ENCODE measurements at places on chromosomes 13 and 19.

- no peak for DNase-seq
These were observed 214.9 kb upstream of the EDNRB start for GRCh38 chr13:78133511-78133910.

- DNase-seq: no peak
These were observed 844 bp downstream of the ARRDC2 start for GRCh38 chr19:18008814-18009213.

GRCh38 chr13:48849515-48849914, 126.2 kb upstream of the FNDC3A start:
- no peak for DNase-seq

- no peak for DNase-seq
These were observed 81.2 kb upstream of the GPR183 start for GRCh38 chr13:99388334-99388923.

GRCh38 chr19:36849701-36850558, 746 bp upstream of the ZNF345 start:
- DNase-seq: peak; percentile 92

- no peak for DNase-seq
These were observed 108.3 kb upstream of the ZNF536 start for GRCh38 chr19:30263830-30264381.

DNA sequence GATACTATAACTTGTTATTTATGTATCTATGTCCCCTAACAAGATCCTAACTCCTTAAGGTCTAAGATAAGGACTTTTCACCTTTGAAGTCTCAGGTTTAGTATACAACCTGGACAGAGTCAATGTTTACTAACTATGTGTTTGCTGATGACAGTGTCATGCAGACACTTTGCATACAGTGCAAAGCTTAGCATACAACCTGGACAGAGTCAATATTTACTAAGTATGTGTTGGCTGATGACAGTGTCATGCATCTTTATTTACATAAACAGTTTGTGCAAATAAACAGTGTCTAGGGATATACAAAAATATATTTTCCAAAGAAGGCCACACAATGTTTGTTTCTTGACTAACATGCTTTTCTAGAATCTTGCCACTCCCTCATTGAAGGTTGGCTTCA, 34.7 kb downstream of the DCT start:
- no peak for DNase-seq

DNA sequence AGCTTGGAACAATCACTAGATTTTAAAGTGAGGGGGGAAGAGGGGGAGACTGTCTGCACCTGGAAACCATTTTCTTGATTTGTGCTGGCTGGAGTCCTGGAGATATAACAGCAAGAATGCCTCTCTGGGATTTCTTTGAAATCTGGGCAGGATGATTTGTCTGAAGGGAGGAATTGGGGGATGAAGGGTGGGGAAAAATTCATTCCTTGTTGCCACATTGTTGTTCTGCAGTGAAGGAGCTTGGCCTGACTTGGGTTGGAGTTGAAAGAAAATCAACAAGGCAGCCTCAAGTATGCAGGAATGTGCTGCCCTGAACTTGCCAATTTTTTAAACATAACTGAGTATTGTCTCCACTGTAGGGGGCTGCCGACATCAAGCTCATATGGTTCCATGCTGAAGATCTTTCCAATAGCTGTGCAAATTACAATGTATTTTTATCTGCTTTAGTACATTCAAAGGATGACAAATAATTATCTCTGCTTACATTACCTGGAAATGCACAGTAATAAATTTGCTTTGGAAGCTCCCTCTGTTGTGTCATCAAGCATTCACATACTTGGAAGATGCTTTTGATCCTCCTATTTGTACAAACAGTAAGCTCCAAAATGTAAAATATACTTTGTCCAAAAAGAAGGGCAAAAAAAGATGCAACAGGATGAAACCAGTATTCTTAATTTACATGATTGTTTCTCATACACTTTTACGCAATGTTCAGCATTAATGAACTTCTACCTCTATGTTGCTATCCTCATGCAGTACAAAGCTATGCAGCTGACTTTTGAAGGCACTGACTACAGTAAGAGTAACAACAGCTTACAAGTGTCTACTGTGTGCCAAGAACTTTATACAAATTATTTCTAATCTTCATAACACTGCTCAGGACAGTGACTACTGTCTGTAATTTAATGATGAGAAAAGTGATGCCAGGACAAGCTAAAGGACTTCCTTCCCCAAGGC, 627.9 kb upstream of the KLF12 start:
- DNase-seq: peak; percentile 51

DNA sequence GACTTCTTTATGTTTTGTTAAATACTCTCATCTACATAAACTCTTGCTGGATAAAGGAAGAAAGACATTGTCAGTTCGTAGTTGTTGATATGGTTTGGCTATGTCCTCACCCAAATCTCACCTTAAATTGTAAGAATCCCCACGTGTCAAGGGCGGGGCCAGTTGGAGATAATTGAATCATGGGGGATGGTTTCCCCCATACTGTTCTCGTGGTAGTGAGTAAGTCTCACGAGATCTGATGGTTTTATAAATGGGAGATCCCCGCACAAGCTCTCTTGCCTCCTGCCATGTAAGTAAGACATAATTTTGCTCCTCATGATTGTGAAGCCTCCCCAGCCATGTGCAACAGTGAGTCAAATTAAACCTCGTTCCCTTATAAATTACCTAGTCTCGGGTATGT, 3.6 kb downstream of the ADGRE1 start:
- no peak for DNase-seq

GRCh38 chr19:13234518-13234917, 84.3 kb downstream of the IER2 start:
- DNase-seq: no peak

GRCh38 chr13:36298535-36299068, 988 bp upstream of the CCDC169 start:
- no peak for DNase-seq

DNA sequence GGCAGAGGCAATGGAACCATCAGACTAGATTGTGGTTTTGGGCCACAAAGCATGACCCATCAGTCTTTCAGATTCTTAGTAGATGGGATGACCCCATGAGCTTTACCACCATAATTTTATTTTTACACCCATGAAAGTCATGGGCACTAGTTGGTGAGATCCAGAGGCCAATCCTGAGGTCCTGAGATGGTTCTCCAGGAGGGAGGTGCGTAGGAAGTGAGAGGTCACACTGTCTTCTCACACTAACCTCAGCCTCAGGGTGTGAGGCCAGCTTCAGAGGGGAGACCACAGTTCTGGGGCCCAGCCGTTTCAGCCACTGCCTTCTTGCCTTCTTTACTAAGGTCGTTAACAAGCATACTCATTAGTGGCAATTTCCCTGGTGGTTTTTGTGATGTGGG, 106.4 kb downstream of the AKAP11 start:
- DNase-seq: no peak

DNA sequence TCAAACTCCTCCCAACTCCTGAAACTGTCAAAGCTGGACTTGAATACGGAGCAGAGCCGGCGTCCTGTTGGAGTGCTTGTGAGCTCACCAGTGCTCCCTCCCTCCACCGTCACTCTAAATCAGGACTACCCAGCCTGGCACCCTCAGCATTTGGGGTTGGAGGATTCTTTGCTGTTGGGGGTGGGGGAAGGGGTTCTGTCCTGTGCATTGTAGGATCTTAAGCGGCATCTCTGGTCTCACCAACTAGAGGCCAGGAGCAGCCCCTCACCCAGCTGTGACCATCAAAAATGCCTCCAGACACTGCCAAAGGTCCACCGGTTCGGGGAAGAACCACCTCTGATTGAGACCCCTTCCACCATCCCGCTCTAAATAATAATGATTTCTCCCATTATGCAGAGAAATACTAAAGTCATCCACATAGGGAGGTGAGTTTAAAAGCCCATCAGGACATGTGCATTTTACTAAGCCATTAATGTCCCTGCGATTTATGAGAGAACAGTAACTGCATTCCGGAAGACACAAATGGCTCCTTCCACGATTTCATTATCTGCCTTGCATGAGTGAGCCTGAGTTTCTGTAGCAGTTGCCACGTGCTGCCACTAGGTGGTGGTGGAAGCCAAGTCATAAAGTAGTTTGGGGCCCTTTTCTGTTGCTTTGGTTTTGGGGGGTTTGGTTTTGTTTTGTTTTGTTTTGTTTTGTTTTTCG, 16.1 kb upstream of the USP29 start:
- peak; percentile 81 for DNase-seq

DNA sequence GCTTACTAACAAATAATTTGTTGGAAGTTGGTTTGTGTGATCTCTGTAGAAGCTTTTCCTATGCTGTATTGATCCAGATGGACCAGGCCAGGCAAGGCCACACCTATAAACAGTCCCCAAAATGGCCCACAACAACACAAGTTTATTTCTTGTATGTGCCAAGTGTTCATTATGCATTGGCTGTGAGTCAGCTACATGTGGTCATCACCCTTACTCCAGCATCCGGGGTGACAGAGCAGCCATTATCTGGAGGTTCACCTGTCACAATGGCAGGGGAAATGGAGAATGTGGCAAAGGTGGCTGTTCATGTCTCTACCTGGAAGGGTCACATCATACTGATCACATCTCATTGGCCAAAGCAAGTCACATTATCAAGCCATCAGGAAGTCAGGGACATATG, 164.3 kb downstream of the DCT start:
- no peak for DNase-seq

DNA sequence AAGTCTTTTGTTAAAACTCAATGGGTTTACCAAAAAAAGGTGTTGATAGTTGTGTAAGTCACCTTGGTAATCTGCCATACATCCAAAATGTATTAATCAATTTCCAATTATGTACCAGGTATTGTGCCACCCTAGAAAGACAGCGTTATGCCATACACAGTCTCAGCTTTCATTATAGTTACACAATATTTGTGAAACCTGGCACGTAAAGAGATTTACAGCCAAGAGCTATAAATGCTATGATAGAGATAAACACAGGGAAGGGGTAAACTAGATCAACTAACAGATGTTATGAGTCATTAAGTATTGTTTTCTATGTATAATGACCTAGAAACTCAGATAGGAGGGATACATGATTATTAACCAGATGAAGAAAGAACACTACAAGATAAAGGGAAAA, 725.6 kb upstream of the SLITRK5 start:
- DNase-seq: no peak

- DNase-seq: no peak
These were observed 89.3 kb downstream of the MIPEP start for GRCh38 chr13:23799945-23800344.

DNA sequence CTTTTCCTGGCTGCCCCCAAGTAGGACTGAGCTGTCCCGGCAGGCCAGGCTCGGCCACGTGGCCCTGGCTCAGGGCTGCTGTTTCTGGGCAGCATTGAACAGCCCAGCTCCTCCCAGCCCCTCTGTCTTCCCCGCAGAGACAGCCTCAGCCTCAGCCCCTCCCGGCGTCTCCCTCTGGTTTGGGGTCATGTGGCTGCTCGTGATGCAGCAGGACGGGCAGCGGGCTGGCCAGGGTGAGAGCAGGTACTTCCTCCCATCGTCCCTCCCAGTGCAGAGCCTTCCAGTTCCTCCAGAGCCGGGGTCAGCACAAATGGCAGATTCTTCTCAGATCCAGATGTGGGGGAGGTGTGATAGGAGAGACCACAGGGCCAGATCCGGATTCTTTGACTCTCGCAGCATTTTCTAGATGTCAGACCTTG, 114.6 kb downstream of the KDM4B start:
- DNase-seq: no peak

DNA sequence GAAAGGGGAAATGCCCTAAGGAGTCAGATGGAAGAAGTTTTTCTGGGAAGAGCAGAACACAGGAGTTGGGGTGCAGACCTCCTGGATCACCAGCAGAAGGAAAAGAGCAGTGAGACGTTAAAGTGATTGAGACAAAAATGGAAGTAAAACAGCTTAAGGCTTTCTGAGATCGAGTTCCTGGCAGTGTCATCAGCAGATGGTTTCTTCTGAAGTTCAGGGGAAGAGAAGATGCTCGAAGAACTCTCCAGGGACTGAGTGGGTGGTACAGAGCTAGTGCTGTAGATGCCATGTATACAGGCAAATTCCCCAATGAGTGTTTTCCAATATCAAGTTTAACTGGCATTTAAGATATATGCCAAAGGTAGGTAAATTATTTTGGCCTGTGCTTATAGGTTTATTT, 272.2 kb upstream of the KLF12 start:
- no peak for DNase-seq

- DNase-seq: no peak
These were observed 29.0 kb downstream of the UTP14C start for GRCh38 chr13:52053460-52053859.

- DNase-seq: no peak
These were observed 113.2 kb upstream of the MCF2L start for GRCh38 chr13:112855859-112856258.

GRCh38 chr19:33389421-33390100, 16.1 kb downstream of the CEBPG start:
- peak; percentile 46 for DNase-seq

- no peak for DNase-seq
These were observed 71.8 kb downstream of the SPACA7 start for GRCh38 chr13:112447761-112448603.

DNA sequence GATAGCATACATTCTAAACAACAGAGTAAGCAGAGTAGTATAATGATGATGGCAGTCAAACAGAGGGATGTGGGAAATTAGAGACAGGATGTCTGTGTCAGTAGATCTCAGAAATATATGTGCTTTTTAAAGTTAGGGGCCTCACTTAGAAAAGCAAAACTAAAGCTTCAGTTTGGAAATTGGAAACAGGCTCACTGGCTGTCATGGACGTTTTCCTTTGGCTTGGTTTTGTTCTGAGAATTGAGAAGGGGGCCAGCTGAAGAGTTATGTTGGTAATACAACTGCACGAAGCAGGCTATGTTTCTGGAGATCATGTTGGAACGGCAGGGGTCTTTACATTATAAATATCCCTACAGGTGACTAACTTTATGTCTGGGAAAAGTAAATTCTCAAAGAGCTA, 261.3 kb downstream of the LMO7 start:
- DNase-seq: no peak

DNA sequence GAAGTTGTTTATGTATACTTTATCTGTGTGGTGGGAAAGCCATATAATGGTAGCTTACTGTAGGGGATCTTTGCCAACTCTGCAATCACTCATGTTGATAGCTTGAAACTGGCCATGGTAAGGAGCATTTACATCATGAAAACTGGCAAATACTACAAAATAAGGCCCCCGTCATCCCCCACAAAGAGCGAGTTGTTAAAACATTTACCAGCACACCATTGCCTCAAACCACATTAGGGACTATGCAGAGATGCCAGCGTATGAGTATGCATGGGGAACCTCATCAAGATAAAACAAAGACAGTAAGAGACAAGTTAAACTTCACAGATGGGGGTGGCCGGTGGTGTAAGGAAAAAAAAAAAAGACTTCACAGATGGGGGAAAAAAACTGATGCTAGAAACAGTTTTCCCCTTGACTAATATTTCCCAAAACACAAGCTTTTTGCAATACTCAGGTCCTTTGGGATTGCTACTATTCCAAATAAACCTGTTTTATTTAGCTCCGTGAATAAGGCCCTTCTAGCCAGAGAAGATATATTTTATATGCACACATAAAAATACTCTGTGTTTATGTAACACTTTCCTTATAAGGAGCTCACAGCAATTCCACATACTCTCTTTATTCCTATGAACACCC, 70.6 kb upstream of the SERP2 start:
- DNase-seq: no peak

- DNase-seq: no peak
These were observed 3.1 kb upstream of the CTXN1 start for GRCh38 chr19:7928741-7929701.

GRCh38 chr13:99982731-99983498, 1.3 kb downstream of the ZIC2 start:
- no peak for DNase-seq

GRCh38 chr13:19978831-19979437, 20.4 kb downstream of the ZMYM2 start:
- no peak for DNase-seq
